GM10248 (cell line): ENCODE measurements at places on chromosomes 12 and 14.

DNA sequence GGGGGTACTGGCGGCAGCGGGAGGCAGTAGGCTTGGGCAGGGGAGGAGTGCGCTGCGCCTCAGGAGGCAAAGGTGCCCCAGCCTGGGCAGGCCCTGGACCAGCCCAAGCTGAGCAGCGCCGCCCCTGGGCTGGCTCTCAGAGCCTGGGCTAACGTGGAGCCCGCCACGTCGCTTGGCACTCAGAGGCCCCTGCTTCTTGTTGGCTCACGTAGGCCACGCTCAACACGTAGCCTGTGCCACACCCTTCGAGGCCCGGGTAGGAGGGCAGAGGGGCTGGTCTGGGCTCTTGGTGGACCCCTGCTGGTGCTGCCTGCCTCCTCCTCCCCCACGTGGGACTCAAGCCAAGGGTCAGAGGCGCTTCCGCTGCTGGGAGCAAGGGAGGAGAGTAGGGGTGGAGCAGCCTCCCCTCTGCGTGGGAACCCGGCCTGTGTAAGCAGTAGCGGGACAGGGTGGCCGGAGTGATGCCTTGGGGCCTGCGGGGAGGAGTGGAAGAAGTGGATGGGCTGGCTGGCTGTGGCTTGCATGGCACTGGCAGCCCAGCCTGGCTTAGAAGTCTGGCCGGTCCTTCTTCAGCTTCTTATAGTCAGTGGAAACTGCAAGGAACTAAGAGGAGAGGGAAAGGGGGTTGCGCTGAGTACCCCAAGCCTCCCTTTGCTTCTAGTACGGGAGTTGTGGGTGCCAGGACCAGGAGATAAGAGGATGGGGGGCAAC, 5.7 kb downstream of the SHMT2 start:
- DNase-seq, result no peak

- no peak for DNase-seq
Measured at GRCh38 chr14:58626431-58626831, 11.3 kb upstream of the DACT1 start.

DNA sequence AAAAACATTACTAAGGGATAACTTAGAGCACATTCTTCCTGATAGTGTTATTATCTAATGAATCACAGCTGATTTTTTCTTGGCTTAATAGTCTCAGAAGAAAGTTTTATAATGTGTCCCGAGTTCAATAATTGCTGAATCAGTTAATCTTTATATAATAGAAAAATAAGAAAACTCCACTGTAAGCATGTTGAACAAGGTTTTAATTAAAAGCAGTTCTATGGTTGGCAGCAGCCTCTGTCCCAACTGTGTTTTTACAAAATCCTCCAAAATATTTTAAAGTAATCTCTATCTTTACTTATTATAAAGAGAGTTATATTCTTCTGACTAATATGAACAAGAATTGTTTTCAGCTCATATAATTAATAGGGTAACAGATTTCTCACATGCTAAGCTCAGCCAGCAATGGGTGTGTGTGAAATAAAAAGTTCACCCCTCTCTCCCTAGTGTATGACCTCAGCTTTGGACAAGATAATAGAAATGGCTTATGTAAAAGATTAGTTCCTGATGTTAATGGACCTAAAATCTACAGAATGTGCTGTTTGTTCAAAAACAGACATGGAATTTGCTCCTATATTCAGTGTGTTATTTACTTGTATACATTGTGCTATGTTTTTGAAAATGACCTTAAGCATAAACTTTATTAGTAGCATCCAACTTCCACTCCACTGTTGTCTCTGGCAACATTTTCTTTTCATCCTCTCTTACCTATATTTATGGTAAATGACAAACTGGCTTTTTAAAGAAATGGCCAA, 67.1 kb upstream of the DCN start:
- DNase-seq, result no peak

GRCh38 chr12:34402228-34402898, 380.1 kb downstream of the ALG10 start:
- DNase-seq, result peak; percentile 0

DNA sequence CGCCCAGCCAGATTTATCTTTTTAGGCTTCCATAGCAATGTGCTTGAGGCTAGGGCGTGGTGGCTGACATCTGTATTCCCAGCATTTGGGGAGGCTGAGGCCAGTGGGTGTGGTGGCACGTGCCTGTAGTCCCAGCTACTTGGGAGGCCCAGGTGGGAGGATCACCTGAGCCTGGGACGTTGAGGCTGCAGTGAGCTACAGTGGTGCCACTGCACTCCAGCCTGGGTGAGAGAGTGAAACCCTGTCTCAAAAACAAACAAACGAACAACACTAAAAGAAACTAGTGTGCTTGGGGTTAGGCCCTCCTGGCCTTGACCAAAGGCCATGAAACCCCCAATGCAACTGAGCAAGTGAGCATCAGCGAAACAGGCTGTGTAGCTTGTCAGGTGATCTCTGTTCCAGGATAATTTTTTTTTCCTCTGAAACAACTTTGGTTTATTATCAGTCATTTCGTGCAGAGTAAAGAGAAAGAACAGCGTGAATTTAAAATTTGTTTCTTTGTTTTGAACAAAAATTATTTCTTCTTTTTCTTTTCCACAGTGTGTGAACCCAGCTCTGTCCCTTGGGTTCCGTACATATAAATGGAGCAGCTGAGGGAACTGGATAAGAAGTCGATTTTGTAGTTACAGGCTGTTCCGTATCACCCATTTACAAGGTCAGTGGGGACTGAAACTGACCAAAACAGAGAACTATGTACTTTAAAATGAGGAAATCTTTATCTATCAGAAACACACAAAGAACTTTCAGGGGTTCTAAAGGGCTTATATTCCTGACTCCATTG, 8.8 kb upstream of the TUBA1C start:
- DNase-seq, result no peak

- DNase-seq, result no peak
Measured at GRCh38 chr12:59088673-59089072, 168.4 kb upstream of the LRIG3 start.

- peak; percentile 77 for DNase-seq
Measured at GRCh38 chr12:27383429-27384260, 51.0 kb downstream of the BMAL2 start.

GRCh38 chr12:31371256-31371620, 45.3 kb upstream of the SINHCAF start:
- DNase-seq, result no peak

- no peak for DNase-seq
Measured at GRCh38 chr14:74951443-74952179, 3.8 kb downstream of the PGF start.

GRCh38 chr12:116528065-116528464, 31.1 kb upstream of the MAP1LC3B2 start:
- DNase-seq, result no peak
